Kidney (tissue), 22 donors: ENCODE measurements at places on chromosomes 3 and 15.

- no peak for DNase-seq
These were observed 237.5 kb downstream of the THSD4 start for GRCh38 chr15:71352765-71353164.

DNA sequence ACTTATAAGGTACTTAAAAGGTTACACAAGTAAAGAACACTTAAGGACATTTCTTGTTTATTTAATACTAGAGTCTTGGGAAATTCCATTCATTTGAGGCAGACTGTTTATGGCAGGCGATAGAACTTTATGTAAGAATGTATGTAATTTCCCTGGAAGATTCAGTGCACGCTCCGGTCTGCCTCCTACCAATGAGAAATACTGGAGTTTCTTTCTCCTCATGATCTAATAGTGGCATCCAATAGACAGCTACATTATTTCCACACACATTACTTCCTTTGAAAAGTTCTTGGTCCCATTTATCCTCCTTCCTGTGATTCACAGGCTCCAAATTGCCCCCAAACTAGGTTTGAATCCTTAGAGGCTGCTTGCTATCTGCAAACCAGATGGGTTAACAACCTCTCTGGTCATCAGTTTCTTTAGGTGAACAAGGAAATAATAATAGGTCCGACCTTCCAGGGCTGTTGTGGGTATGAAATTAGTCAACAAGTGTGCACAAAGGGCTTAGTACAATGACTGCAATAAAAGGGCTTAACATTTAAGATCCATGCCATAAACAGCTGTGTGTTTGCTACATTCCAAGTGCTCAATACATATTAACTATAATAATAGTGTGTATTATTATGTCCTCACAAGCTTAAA, 30.7 kb downstream of the EIF4E3 start:
- no peak for DNase-seq

GRCh38 chr3:126338790-126339288, 18.4 kb downstream of the KLF15 start:
- DNase-seq = no peak

- DNase-seq = no peak
These were observed 633.7 kb downstream of the MECOM start for GRCh38 chr3:169029674-169030285.

DNA sequence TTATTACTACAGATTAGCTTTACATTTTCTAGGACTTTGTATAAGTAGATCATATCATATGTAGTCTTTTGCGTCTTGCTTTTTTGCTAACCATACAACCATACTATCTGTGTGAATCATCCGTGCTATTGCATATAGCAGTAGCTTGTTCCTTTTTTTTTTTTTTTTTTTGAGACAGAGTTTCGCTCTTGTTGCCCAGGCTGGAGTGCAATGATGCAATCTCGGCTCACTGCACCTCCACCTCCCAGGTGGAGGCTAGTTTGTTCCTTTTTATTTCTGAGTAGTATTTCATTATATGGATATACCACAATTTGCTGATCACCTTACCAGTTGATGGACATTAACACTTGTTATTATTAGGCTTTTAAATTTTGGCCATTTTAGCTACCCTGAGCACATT, 54.5 kb upstream of the TBL1XR1 start:
- no peak for DNase-seq

DNA sequence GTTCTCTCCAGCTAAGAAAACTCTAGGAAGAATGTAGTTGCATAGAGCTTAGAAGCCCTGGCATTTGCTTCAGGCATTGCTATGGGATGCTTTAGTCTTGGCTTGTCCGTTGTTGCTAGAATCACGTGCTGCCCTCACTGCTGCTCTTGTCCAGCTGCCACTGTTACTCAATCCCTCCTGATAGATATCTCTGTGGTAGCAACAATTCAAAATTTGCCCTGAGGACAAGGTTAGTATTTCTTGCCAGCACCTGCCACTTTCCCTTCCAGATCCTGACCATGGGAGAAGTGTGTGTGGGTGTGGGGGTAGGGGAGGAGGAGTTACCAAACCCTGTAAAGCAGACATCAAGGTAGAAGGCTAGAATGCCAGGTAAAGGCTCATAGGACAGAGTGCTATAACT, 113.8 kb downstream of the PPM1L start:
- DNase-seq = no peak

DNA sequence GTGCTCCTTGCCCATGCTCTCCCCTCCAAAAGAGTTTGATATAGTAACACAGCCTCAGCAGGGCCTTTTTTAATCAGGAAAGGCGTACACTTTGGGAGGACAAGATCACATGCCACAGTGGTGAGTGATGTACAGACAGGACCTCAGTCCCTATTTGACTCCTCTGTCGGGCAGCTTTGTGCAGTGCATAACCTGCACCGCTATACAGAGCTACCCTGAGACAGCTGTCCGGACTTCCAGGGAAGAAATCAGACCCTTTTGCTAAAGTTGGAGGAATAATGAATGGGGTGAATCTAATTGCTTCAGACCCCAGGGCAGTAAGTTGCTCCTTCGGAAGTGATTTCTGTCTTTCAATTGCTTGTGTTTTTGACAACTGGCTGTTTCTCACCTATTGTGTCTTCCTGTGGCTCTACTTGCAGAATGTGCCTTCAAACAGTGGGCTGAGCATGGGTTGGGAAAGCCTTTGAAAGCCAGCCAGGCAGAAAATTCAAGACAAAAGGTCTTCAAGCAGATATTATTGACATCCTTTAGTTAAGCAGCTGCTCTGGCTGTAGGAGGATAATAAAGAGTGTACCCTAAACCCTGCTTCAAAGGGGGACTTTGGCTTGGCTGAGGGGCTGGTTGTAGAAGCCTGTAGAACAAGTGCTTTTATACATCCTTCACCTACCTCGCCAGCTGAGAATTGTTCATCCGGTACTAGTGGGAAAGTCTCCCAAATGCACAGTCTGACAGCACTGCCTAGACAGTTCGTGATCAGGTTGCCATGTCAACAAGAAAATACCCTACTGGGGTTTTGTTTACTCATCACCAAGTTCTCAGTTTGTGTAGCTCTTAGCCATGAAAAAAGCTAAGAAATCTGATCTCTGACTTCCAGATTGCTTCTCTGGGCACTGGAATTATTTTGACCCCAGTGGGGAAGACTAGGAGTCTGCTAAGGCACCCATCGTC, 35.1 kb downstream of the SNTN start:
- no peak for DNase-seq
